ENCODE measurements at places on chromosomes 2 and 18.

GRCh38 chr2:187943772-187944369, 347.8 kb upstream of the GULP1 start:
- no peak for DNase-seq

- DNase-seq, result no peak
These were observed 178.8 kb downstream of the ACKR3 start for GRCh38 chr2:236748385-236748784.

DNA sequence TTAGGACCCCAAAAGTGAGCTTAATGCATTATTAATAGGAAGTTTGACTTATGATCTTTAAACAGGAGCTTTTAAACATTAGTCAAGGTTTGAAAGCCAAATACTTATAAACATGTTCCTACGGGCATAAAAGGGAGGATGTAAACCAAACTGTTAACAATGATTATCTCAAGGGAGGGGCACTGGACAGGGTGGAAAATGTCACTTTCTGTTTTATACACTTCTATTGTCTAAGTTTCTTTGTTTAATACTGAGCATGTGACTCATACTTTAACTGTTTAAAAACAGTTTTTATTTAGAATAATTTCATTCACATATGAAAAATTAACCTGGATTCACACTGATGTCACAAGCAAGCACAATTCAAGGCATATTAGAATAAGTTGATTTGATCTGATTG, 18.3 kb upstream of the ITGA6 start:
- DNase-seq, result no peak

DNA sequence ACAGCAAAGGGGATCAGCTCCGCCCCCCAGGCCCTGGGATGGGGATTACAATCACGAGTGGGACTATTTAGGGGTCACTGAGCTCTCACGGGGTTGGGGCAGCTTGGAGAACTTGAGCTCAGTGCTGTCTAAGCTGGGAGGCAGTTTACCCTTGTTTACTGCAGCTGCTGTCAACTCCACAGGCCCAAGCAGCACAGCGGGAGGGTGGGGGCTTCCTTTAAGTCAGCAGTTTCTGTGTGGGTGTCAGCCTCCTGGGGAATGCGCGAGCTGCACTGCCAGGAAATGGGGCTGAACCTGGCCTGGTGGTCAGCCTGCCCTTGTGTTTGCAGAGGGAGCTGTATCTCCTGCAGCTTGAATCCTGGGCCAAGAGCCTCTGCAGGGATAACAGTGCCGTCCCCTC, 29.8 kb downstream of the TOGARAM2 start:
- peak; percentile 83 for DNase-seq

DNA sequence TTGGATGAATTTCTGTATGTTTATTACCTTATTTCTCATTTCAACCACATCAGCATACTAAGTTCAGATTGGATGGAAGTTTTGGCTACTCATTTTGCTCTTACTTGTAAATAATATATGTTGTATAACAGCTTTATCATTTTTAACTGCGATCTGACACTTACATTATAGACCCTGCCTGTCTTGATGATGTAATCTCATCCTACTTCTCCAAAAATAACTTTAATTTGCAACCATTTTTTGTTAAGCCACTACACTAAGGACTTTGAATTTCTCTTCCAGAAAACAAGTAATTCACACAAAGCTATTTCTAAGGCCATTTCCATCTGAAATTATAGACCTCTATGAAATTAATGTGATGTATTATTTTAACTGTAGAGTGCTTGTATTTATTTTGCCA, 240.7 kb downstream of the WDR7 start:
- no peak for DNase-seq

- no peak for DNase-seq
These were observed 40.0 kb upstream of the TRIB2 start for GRCh38 chr2:12676771-12677170.

DNA sequence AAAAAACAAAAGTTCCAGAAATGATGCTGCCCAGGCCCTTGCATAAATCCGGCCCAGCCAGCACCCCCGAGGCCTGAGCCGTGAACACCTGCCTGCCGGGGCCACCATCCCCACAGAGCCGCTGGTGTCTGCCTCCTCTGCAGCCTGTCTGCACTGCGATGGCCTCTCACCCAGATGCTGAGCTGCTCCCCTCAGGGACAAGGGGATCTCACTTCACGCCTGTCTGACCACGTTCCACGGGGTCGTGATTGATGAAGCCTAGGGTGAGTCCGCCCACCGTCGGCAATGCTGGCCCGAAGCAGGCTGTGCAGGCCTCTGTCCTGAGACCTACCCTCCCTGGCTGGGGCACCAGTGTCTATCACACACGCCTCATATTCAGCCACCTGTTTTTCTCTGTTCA, 444.2 kb downstream of the EIPR1 start:
- no peak for DNase-seq

- no peak for DNase-seq
These were observed 33.6 kb upstream of the SERPINE2 start for GRCh38 chr2:224072541-224073188.

GRCh38 chr18:9574473-9575115, 39.8 kb downstream of the PPP4R1 start:
- DNase-seq, result no peak

- no peak for DNase-seq
These were observed 111.2 kb upstream of the CD226 start for GRCh38 chr18:70058916-70059315.

- DNase-seq, result no peak
These were observed 104.3 kb downstream of the NDUFA10 start for GRCh38 chr2:239920693-239921365.

DNA sequence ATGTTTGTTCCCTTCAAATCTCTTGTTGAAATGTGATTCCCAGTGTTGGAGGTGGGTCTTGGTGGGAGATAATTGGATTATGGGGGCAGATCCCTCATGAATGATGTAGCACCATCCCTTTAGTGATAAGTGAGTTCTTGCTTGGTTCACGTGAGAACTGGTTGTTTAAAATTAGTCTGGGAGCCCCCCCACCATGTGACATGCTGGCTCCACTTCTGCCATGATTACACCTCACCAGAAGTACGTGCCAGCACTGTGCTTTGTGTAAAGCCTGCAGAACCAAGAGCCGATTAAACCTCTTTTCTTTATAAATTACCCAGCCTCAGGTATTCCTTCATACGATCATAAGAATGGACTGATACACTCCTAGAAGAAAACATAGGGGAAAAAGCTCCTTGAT, 10.1 kb downstream of the ABI2 start:
- DNase-seq, result no peak

GRCh38 chr2:43790147-43790546, 16.3 kb downstream of the DYNC2LI1 start:
- DNase-seq, result no peak

DNA sequence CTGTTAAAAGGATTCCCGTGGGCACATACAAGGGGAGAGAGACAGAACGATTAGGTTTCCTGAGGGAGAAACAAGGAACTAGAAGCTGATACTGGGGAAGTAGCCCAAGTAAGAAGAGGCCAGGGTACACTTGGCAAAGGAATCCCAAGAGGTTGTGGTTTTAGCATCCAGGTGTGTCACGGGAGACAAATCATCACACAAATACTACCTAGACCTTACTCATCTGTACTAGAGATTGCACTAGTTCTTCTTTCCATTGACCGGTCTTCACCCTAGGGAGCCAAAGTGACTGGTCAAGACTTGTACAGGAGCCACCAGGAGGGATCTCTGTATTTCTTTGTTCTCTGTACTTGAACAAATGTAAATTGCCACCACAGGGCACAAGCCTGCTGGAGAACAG, 14.2 kb upstream of the NR4A2 start:
- no peak for DNase-seq

DNA sequence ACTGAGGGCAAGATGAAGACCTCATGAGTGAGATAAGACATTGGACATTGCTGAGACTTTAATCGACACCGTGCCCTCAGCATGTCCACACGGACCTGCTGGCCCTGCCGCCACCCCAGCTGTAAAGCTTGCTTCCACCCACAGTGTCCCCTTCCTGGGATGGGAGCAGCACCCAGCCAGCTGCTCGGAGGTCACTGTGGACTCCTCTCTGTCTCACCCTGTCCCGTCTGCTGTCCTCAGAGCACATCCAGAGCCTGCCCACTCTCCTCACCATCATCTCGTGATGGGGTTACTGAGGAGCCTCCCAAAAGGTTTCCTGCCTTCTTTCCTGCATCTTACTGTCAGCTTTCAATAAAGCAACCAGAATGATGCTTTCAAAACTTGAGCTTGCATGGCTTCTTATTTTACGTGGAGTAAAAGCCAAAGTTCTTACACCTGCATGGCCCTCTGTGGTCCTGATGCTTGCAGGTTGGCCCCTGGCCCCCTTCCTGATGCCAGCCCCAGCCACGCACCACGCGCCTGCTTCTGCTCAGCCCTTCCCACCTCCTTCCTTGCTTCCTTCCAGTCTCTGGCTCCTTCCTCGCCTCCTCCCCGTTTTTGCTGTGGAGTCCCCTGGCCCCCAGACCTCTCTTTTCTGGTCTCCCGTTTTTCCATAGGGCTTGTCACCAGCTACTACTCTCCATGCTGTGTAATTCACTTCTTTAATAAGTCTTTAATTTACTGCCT, 67.0 kb downstream of the DGKD start:
- DNase-seq, result no peak

DNA sequence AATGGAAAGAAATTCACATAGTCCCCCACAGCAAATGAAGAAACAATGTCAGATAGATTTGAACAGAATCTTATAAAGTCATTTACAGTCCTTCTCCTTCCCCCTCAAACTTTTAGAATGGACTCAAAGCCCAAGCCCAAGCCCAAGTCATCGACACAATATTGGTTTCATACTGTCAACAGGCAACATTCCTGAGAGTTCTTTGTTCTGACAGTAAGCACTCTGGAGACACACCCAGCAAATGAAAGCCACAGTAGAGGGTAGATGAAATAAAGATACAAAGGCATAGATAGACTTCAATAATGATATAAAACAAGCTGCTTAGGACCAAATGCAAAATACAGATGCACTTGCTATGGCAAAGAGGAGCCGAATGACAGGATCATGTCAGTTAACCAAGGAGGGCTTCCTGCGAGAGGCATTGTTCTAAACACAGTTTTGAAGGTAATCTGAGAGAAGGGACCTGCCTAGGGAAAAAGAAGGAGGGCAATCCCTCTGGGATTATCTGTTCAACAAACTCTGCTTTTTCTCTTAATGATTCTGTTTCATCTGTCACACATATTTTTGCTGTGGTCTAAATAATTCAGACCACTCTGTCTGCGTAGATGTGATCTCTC, 97.1 kb upstream of the MAP4K3 start:
- DNase-seq, result no peak

DNA sequence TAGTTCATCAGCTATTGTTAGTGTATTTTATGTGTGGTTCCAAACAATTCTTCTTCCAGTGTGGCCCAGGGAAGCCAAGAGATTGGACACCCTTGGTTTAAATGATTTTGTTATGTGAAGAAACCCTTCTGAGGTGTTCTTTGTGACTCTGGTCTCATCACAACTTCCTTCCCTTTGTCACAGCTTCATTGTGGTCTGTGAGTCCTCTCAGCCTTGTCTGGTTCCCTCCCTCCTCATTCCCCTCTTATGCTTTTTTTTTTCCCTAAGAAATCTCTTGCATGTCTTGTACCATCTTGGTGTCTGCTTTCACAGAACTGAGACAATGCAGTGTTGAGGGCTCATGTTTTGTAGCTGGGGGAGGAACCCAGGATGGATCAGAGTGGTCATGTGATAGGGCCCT, 118.9 kb downstream of the TMEM182 start:
- DNase-seq, result no peak

DNA sequence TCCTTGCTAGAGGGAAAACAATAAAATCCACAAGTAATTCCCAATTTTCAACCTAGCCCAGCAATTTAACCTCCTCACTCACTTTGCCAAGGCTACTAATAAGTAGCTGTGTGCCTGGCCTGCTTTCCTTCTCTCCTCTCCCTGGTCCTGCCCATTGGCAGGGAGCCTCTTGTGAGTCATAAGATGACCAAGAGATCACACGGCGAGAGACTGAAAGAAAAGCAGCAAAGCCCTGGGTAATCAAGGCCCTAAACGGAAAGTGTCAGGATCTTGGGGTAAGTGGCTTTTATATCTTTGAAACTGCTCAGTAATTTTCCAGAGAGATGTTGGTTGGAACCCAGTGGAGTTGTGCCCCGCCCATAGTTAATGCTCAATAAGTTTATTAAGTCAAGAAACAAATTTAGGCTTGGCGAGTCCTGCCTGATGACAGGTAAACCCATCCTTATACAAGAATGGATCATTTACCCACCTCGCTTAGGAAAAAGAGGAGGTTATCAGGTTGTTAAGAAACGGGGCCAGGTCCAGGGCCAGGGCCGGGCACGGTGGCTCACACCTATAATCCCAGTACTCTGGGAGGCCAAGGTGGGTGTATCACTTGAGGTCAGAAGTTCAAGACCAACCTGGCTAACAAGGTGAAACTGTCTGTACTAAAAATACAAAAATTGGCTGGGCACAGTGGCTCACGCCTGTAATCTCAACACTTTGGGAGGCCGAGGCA, 10.0 kb upstream of the ADAM17 start:
- peak; percentile 78 for DNase-seq

GRCh38 chr2:179861027-179861415, 391 bp downstream of the ZNF385B start:
- DNase-seq, result no peak

DNA sequence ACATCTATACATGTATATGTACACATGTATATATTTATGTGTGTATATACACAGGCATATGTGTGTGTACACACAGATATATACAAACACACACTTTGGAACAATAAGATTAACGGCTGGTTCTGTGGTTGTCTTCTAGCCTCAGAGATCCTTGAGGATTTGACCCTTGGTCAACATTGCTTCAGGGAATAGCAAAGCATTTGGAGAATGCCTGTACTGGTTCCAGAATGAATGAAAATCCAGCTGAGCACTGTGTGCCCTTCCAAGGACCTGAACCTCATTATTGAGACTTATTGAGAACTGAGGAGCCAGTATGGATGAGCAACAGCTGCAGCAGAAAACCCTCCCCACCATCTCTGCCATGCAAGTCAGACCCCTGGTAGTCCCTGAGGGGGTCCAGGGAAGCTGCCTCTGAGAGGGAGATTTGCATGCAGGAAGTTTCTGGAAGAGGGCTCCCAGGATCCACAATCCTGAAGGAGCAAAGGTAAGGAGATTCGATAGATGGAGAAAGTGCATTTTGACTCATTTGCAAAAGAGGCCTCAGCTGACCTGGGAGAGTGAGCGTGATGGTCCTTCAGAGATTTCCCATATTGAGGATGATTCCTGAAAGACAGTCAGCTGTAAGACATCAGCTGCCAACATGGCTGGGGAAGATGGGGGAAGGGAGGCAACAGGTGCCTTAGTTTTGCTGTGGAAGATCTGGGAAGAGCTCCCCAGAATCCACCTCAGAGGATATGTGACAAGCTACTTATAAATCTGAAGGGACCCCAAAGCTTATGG, 166.6 kb upstream of the NCKAP5 start:
- DNase-seq, result no peak

DNA sequence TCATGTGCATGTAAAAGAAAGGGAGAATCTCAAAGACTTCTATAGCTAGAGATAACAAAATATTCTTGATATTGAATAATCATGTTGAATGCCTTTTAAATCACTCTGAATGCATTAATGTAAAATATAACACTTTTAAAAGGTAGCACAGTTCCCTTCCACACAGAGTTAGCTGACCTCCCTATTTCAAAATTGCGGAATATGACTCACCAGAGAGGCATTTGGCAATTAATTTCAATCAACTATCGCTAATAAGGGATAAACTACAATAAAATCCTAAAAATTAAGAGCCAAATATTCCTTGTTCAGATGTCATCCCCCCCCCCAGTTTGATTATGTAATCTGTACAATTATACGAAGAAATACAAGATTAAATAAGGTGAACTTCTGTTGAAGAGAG, 29.3 kb downstream of the ZC3H15 start:
- no peak for DNase-seq
